ENCODE measurements at places on chromosomes 7 and 10. TPM values are rescaled to one million over a fixed set of nuclear protein-coding genes. Genes with fewer than 3 reads are reported as not detected.

DNA sequence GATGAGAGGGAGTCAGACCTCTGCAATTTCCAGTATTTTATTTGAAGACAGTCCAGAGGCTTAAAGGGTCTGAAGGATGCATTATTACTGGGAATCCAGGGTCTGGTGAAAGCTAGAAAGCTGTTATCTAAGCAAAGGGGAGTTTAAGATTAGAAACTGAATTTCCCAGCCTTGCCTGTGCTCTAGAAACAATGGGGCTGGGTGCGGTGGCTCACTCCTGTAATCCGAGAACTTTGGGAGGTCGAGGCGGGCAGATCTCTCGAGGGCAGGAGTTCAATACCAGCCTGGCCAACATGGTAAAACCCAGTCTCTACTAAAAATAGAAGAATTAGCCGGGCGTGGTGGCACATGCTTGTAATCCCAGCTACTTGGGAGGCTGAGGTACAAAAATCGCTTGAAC is 71.5 kb upstream of the ANLN start:
- no peaks in the 10 kb centered on the region for H3K4me1 ChIP-seq
- no peak overlapping the region for H3K27ac ChIP-seq
- H3K27me3 ChIP-seq: no peaks in the 10 kb centered on the region

- no peaks in the 10 kb centered on the region for H3K36me3 ChIP-seq
- no peak overlapping the region for H3K4me3 ChIP-seq
- no peaks in the 10 kb centered on the region for H3K4me1 ChIP-seq
- DNase-seq: no peak
- H3K27me3 ChIP-seq: no peaks in the 10 kb centered on the region
These were observed 31.4 kb downstream of the CCDC71L start for GRCh38 chr7:106629516-106629915.

DNA sequence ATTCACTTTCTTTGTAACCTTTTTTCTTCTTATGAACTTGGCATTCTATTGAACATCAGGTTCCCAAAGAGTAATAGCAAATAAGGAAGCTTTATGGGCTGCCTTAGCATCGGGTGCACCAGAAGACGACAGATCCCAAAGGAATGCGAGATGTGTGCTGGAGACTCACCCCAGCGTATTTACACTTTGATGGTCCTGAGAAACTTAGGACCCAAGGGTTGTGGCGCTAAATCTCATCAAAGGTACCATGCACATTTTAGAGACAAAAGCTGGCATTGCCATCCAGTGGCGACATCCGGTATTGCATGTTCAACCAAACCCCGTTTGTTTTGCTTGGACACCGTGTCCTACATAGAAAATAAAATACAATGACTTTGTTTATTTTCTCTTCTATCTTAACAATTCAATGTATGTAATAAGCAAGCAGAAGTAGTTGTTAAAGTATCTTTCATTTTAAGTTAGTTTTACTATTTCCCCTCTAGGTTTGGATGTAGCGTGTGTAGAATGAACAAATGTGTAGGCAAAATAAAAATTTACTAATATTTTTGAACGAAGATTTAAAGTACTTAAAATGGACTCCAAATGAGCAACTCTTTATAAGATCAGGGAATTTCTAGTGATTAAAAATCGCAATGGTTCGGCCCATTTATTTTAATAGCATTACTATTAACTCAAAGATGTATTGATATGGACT is 1154.8 kb downstream of the GATA3 start:
- H3K27ac ChIP-seq: no peak overlapping the region
- H3K4me1 ChIP-seq: no peaks in the 10 kb centered on the region
- peak overlapping the region; percentile 8 for H3K4me3 ChIP-seq
- H3K36me3 ChIP-seq: no peaks in the 10 kb centered on the region
- peak; percentile 71 for DNase-seq

- H3K27ac ChIP-seq: no peak overlapping the region
- no peak for DNase-seq
- H3K27me3 ChIP-seq: no peaks in the 10 kb centered on the region
- no peak overlapping the region for H3K4me3 ChIP-seq
- H3K4me1 ChIP-seq: no peaks in the 10 kb centered on the region
- H3K36me3 ChIP-seq: no peaks in the 10 kb centered on the region
These were observed 111.6 kb upstream of the HABP2 start for GRCh38 chr10:113441220-113441619.

DNA sequence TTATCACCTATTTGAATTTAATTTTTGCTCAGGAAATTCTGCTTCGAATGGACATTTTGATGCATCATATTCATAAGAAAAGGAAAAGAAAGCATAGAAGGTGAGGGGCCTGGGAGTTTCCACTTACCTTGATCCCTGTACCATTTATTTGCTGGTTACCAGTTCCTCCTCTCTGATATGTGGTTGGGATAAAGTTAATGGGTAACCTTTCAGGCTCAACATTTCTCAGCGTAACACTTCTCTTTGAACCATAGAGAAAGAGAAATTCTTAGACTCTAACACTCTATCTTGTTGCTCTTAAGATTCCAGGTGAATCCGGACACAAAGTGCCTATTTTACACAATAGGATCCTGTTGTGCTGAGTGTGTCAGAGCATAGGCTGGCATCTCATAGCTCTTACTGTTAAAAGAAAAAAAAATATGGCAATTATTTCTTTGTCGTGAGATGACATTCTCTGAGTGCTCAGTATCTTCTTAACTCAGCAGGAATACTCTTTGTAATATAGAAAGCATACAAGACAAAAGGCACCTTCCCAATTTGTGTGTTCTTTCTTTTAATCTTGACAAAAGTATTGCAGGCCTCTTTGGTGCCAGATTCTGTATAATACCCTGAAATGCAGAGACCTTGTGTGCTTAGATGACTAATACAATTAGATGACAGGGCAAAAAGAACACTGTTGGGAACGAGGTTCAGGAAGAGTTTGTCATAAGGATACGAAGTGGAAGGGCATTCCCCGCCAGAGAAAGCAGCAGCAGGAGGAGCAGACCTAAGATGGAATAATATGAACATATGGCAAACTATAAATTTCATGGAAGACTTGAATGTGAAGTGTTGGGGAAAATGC is 689.6 kb downstream of the NRG3 start:
- H3K36me3 ChIP-seq: no peaks in the 10 kb centered on the region
- no peaks in the 10 kb centered on the region for H3K27me3 ChIP-seq
- H3K4me1 ChIP-seq: no peaks in the 10 kb centered on the region
- no peak overlapping the region for H3K4me3 ChIP-seq
- no peak for DNase-seq
- no peak overlapping the region for H3K27ac ChIP-seq

GRCh38 chr7:104772405-104773345 is 241.3 kb upstream of the KMT2E start:
- H3K4me1 ChIP-seq: no peaks in the 10 kb centered on the region
- H3K27ac ChIP-seq: no peak overlapping the region
- H3K4me3 ChIP-seq: no peak overlapping the region

GRCh38 chr7:155988416-155988815 is 176.2 kb upstream of the SHH start:
- H3K4me3 ChIP-seq: no peak overlapping the region
- no peaks in the 10 kb centered on the region for H3K27me3 ChIP-seq
- H3K36me3 ChIP-seq: no peaks in the 10 kb centered on the region
- no peak for DNase-seq
- no peaks in the 10 kb centered on the region for H3K4me1 ChIP-seq

DNA sequence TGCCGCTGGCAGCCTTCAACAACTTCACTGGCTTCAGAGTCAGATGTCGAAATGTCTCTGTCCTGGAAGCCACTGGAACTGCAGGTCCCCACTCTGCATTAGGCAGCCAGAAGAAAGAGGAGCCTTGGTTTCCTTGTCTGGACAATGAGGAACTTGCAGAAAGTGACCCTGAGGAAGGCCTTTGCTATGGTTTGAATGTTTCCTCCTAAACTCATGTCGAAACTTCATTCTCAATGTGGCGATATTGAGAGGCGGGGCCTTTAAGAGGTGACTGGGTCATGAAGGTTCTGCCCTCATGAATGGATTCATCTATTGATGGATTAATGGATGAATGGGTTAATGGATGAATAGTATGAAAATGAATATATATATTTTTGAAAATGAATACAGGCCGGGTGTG is 61.6 kb upstream of the GPR26 start:
- no peaks in the 10 kb centered on the region for H3K36me3 ChIP-seq
- H3K4me1 ChIP-seq: no peaks in the 10 kb centered on the region
- no peak for DNase-seq
- H3K4me3 ChIP-seq: no peak overlapping the region
- no peaks in the 10 kb centered on the region for H3K27me3 ChIP-seq
- no peak overlapping the region for H3K27ac ChIP-seq

GRCh38 chr7:151125846-151126481 is 39.7 kb downstream of the AGAP3 start:
- H3K27ac ChIP-seq: no peak overlapping the region
- no peak for DNase-seq
- H3K4me1 ChIP-seq: no peaks in the 10 kb centered on the region
- peaks cover 4% of the 10 kb centered on the region for H3K36me3 ChIP-seq
- H3K4me3 ChIP-seq: no peak overlapping the region

The CDK5 gene
- total RNA-seq: 7.6 TPM

The OR2A14 gene
- total RNA-seq: not detected

The HOXA1 gene
- total RNA-seq: 1.4 TPM

The HMX2 gene
- total RNA-seq: not detected

The IDE gene
- total RNA-seq: 38.1 TPM

The CPA2 gene
- not detected for total RNA-seq

The THNSL1 gene
- 0.94 TPM for total RNA-seq
